ENCODE measurements at places on chromosomes 3 and 15.

DNA sequence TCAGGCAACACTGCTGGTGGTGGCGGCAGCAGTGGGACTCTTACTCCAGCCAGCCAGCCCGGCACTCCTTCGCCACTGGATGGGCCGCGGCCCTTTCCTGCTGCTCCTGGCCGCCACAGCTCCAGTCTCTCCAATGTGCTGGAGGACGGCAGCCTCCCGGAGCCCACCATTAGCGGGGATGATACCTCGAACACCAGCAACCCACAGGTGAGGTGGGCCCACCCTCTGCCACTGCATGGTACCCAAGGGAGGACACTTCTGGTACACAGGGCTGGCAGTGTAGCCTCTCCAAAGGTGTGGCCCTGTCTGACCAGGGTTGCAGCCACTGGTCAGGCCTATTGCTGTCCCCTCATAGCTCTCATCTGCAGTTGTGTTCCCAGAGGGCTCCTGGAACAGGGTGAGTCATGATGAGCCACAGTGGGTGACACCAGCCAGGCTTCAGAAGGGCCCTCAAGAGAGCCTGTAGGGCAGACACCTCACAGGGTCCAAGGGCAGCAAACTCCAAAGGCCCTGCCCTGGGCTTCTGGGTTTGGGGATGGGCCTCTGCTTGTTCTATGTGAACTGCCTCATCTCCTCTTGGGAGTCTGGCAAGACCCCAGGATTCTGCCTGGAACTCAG is 20.8 kb downstream of the NBEAL2 start:
- DNase-seq = no peak

DNA sequence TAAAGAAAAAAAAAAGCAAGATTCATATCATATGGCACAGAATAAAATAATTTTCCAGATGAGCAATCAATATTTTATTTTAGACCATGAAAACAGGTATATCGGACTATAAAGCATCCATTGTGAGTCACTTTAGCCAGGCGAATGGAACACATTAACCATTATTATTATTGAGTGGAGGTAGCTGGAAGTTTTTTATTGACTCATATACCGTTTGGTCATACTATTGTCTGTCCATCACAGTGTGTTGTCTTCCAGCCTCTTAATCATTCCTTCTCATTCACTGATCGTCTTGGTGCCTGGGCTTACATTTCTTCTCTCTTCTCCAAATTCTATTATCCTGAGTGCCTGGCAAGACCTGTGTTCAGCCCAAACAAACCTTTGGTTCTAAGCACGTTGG is 634.8 kb downstream of the MECOM start:
- DNase-seq = no peak

- DNase-seq = no peak
These were observed 14.2 kb upstream of the COLQ start for GRCh38 chr3:15535732-15536131.

DNA sequence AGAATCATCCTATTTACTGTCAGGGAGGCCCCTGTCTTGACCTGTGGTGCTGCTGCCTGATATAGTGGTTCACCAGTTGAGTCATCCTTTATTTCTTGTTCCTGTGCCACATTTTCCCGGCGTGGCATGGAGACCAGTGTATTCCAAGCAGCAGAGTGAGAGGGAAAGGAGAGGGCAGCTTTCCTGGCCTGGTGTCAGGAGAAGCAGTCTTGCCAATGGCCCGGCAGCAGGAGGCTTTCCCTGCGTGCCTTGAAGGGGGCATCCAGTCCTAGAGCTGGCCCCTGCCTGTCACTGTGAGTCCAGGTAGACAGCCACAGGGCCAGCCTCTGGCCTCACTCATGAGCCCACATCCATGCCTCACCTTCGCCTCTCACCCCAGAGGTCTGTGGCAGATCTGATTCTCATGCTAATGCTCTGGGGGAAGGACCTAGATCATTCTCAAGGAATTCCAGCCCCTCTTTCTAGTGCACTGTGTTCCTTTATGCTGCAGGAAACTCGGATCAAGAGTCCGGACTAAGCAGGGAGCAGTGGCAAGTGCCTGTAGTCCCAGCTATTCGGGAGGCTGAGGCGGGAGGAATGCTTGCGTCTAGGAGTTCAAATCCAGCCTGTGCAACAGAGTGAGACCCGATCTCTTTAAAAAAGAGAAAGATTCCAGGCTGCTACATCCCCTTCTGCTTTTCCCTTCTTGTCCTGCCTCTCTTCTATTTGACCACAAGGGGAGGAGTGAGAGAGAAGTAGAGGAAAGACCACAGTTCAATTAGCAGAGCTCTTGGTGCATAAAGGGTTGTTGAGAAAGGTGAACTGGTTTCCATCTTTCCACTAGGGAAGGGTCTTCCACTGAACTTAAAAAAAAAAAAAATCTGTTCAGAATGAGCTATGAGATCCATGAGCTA is 66.8 kb upstream of the HACD2 start:
- DNase-seq = no peak

DNA sequence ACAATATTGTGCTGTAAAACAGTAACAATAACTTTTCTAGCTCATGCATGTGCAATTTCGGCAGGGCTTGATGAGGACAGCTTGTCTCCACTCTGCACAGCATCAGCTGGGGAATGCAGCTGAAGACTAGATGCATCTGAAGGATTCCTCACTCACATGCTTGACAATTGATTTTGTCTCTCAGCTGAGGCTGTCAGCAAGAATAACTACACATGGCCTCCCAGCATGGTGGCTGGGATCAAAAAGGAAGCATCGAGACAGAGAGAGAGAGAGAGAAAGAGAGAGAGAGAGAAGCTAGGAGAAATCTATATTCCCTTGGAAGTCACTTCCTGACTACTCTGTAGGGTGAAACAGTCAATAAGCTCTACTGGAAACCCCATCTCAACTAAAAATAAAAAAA is 487.1 kb downstream of the PLOD2 start:
- DNase-seq = no peak

GRCh38 chr15:59298225-59298853 is 74.3 kb downstream of the MYO1E start:
- DNase-seq = no peak

- DNase-seq = no peak
These were observed 2.1 kb downstream of the SLC41A3 start for GRCh38 chr3:126081618-126082361.

DNA sequence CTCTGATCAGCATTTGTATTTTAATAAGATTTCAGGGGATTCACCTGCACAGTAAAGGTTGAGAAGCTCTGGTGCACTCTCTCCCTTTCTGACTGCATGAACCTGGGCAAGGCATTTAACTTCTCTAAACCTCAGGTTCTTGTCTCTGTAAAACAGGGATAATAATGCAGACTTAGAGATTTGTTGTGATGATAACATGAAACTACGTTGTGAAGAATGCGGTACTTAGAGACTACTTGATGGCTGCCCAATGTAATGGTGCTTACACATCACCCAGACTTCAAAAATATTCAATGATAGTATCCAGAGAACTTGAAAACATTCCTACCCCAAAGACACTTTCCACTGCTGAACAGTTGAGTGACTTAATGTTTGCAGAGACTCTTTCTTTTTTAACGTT is 19.8 kb upstream of the TNFSF10 start:
- DNase-seq = no peak

DNA sequence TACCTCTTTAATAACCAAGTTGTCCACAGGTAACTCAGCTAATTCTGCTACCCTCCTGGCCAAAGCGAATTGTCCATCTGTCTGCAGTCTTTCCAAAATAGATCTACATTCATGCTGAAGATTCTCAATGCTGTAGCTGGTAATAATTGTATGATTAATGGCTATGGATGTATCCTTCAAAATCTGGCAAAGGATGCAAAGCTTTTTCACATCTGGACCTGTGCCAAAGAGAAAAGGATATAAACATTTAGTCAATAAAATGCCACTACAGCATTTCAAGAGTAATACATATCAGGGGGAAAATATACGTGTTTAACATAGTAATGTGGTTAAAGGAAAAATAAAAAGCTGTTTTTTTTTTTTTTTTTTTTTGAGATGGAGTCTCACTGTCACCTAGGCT is 48.7 kb downstream of the EIF3J start:
- DNase-seq = no peak

DNA sequence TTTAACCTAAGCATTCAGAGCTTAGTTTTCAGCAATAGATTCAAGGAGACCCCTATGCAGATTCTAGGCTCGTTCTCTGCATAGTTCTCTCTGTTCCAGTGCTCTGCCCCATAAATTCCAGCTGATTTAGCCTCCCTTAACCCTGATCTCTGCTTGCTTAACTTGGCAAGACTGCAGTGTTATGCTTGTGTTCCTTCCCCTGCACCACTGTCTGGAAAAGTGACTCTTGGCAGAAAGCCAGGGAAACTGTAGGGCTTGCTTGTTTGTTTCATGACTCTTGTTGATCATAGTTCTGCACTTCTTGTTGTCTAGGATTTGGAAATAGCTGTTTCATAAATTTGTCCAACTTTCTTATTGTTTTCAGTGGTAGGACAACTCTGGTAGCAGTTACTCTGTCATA is 40.1 kb downstream of the ANAPC13 start:
- no peak for DNase-seq

DNA sequence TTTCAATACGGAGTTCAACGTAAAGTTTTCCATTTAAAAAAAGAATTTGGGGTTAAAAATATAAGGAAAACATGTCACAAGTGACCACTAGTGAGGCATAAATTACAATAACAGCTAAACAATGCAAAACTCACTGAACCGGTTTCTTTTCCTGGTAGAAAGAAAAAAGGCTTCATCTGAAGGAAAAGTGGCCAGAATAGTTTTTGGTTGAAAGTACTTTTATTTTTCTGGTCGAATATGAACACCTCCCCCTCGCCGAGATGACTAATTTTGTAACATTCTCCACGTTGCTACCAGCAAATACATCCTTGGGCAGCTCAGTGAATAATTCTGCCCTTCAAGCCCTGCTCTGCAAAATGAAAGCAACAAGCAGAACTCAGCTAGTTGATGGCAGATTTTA is 3.9 kb upstream of the SRGAP3 start:
- no peak for DNase-seq

- DNase-seq = no peak
These were observed 33.3 kb downstream of the TSPAN3 start for GRCh38 chr15:77037388-77038209.

DNA sequence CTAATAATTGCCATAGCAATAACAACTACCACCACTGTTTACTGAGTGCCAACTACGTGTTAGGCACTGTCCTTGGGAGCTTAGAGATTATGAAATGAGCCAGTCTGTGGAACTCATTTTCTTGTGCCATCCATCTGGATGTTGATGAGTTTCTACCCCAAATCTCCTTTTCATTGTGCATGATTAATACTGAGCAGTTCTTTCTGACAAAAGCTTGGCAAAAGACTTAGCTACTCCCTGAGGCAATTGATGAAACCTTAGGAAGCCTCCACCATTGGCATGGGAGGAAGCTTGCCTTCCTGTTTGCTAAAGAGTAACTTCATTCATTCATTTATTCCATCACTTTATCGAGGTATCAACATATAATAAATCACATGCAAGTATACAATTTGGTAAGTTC is 39.8 kb downstream of the PRICKLE2 start:
- DNase-seq = no peak

DNA sequence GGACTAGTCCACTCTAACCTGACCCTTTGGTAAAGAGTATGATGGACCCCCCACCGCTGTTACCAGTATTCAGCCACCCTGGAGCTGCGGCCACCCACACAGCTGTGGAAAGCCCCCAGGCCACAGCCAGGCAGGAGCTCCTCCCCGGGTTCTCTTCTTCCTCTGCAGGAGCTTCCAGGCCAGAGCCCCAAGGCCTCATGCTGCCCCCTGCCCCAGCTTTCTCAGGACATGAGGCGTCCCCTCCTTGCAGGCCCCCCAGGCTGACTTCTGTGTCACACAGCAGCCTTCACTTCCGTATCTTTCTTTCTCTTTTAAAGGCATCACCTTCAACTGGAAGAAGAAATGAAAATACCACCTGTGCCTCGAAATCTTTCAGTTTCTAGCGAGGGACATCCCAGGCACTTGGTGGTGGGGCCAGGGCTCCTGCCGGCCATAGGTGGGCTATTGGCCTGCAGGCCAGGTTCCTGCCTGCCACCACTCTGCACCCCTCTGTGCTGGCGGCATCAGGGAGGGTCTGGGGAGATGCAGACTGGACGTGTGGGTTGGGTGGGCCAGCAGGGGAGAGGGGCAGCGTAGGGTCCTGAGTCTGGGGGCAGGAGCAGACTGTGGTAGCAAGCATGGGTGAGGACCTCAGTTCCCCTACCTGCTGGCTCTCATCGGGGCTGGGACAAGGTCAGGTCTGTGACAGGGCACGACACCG is 19.9 kb downstream of the KLF13 start:
- DNase-seq = no peak

All from immature natural killer cell (primary cell).